ENCODE measurements at places on chromosomes 6 and 20.

DNA sequence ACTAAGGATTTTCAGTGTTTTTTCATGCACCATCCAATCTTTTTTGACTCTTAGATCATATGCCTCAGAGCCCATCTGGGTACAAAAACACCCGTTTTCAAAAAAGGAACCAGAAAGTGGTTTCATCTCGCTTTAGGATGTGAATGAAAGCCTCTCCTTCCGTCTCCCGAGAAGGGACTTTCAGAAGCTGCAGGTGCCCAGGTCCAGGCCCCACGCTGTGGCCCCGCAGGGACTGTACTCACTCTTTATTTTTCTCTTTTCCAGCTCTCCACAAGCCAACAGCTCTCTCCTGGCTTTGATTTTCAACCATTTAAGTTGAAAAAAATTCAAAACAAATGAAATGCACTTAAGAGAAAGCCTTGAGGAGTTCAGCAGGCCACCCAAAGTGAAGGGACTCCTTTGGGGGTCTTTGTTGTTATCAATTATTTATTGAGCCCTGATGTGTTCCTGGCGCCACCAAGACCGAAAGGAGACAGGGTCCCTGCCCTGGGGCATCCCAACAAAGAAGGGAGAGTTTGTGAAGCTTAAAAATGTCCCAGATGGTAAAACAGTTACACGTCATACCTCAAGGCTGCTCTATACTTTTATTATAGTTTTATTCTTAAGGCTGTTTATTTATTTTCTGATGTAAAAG lies 467.3 kb downstream of the PREX1 start:
- peak; percentile 77 for DNase-seq

DNA sequence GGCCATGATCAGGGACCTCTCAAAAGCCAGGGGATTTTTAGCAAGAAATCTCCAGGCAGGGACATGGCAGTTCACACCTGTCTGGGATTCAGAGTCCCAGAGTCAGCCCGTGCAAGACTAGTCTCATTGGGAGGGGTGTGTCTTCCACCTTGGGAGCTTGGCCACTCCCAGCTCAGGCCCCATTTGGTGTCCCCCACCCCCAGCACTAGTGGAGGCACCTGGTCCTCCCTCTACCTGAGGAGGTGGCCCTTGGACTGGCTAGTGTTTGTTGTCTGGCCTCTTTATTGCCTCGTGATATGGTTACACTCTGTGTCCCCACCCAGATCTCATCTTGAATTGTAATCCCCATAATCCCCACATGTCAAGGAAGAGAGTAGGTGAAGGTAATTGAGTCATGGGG lies 140.8 kb upstream of the PHACTR3 start:
- DNase-seq = no peak

DNA sequence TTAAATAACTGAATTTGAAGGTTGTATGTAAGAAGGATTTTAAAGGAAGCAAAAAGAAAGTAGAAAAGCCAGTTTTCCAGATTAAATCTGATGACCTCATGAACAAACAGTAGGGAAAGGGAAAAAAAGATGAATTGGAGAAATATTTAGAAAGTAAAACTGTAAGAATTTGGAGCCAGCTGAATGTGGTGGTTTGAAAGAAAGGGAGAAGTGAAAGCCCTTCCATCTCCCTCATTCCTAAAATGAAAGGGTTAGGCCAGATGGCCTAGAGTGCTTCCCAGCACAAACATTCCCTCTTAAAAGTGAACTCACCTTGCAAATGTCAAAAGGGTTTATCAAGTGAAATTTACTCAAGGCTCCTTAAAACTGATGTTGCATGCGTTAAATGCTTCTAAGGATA lies 139.3 kb upstream of the COL21A1 start:
- DNase-seq = no peak

DNA sequence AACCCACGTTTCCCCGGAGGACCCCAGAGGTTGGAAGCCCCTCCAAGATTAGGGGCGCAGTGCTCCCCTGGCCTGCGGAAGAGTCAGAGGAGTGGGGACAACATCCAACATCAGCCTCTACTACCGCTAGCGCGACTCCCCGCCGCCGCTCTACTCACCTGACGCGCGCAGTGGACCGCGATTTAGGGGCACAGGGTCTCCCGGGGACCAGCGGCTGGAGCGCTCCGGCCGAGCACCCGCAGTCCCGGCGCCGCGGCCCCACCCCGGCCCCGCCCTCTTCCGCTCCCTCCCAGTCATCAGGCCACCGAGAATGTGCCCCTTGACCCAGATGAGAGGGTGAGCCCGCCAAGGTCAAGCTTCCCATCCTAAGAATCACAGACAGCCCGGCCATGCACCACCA lies at the start of gene ZFP57:
Gene ZFP57, minus strand, starts transcription at position 249 of the 400 bp plus-strand sequence. CDS start 4,149 bp downstream, outside the sequence.
- no peak for DNase-seq

- no peak for DNase-seq
Observed at GRCh38 chr20:8812817-8813216, 256.1 kb upstream of the PLCB4 start.

DNA sequence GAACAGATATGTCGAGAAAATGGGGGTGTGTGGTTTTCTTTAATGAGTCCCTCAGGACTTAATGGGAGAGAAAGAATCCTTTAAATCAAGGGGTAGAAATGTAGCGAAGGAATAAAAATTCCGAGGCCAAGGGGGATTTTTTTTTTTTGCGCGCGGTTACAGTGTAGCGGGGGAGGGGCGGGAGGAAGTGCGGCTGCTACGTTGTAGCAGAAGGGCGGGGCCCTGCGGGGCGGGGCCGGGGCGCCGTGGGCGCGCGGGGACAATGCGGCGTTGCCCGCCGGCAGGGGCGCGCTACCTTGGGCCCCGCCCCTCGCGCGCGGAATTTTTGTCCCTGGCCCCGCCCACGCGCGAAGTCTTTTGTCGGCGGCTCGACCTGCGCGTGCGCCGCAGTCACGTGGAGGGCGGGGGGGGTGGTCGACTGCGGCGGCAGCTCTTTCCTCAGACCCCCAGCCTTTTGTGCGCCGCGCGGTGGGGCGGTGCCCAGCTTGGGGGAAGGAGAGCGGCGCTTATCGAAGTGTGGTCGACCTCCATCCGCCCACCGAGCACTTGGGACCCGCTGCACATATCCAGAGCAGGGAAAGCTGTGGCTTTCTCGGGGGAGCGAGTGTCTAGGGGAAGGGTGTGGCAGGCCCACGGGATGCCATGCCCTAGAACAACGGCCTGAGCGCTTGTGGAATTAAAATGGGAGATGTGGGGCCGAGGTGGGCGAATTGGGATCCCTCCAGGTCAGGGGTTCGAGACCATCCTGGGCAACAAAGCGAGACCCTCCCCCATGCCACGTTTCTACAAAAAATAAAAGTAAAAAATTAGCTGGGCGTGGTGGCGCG lies 1.3 kb downstream of the TUBB start:
- DNase-seq = peak; percentile 96

DNA sequence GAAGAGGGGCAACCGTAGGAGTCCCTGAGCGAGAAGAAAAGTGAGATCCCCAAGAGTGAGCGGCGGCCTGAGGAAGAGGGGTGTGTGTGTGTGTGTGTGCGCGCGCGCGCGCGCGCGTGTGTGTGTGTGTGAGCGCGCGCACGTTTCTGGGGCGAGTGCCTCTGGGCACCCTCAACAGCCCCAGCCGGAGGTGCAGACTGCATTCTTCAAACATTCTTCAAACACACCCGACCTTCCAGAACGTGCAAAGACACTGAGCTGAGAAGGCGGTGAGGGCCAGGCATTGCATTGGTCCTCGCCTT lies 76.2 kb upstream of the FOXP4 start:
- DNase-seq = no peak

- DNase-seq = no peak
Observed at GRCh38 chr6:18763086-18763485, 375.9 kb downstream of the RNF144B start.

DNA sequence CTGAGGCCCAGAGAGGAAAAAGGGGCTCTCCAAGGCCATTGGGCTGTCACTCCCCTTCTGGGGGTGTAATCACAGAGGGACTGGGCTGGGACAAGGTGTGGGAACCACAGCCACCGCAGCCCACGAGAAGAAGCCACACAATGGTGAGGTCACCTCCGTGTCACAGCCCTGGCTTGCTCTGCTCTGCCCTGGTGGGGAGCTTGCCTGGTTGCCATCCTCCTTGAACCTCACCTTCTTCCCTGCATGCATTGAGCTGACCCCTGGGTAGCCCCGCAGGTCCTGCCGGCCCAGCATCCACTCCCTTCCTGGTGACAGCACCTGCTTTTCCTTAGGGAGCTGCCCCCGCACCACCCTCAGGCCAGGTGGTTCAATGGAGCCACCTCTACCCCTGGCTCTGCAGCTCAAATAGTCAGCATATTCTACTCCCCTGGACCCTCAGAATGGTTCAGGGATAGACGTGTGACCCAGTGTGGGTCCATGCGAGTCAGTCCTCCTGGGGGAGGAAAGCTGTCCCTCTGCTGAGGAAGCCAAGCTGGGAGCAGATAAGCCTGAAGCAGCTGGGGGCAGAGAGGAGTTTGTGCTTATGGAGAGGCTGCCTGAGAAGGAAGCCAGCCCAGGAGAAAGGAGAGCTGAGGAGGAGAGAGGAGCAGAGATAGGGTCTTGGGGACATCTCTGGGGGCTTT lies 21.3 kb downstream of the RBM38 start:
- DNase-seq = peak; percentile 38

GRCh38 chr6:156160007-156160794 lies 617.0 kb upstream of the ARID1B start:
- no peak for DNase-seq

DNA sequence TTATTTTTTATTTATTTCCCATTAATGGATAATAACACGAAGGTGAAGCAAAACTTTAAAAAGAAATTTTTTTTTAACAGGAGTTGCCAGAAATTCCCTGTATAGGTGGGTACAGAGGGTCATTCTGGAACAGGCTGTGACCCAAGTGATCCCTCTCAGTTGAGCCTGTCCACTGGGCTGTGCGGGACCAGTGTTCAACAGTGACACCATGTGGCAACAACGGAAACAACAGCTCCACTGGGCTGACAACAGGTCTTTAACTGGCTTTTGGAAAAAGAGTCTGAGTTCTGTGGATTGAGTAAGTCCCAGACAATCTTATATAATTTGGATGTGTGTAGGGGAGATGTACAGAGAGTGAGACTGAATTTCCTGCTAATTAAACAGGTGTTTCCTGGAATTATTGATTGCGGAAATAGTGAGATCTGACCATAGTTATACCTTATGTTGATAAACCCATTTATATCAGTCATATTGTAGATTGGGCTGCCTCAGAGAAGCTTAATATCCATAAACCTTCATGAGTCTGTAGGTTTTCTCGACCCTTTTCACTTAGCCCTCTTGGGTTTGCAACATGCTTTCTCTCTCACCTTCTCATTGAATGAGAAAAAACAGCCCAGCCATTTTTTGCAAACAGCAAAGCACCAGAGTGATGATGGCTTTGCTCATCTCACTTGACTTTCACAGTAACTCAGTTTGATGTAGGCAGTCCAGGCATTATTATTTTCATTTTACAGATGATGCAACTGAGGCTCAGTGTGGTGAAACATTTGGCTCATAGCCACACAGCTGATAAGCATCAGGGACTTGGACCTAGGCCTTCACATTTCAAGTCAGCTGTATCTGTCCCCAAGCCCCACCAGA lies 17.5 kb downstream of the KIAA1755 start:
- DNase-seq = peak; percentile 29

DNA sequence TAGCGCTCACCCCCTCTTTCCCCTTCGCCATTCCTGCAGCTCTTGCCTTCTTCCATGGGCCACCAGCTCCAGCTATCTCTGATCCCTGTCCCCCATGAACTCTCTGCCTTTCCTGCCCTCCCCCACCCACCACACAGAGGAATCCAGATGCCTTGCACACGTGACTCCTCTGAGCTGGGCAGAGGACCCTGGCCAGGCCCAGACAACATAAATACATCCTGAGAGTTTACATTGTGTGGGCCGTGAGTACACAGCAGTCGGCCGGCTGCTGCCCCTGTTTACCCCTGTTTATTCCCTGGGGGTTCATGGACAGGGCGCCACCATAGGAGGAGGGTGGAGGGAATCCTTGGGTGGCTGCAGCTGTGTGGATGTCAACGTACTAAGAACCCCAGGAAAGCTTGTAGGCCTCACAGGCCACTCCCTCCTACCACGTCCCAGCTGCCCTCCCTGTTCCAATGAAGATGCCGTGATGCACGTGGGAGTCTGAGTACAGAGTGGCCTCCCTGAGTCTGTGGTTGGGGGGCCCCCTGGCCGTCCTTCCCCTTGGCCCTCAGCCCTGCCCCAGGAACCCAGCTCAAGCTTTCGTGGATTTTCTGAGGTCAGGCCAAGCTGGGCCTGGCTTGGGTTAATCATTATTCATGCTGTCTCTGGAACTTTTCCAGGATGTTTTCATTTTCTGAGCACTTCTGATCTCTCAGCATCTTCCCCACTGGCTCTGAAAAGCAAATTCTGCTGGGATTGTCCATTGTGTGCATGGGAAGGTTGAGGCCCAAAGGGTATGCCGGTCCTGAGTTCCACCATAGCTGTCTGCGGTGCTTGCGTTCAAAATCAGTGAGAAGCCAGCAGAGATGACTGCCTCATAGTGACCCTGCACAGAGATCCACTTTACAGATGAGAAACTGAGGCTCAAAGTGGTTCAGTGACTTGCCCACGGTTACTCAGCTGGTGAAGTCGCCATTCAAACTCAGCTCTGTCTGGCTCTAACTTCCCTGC lies 136.3 kb downstream of the MRPL14 start:
- DNase-seq = no peak

Data from GM12865 (cell line).